ENCODE measurements at places on chromosomes 11 and 22.

DNA sequence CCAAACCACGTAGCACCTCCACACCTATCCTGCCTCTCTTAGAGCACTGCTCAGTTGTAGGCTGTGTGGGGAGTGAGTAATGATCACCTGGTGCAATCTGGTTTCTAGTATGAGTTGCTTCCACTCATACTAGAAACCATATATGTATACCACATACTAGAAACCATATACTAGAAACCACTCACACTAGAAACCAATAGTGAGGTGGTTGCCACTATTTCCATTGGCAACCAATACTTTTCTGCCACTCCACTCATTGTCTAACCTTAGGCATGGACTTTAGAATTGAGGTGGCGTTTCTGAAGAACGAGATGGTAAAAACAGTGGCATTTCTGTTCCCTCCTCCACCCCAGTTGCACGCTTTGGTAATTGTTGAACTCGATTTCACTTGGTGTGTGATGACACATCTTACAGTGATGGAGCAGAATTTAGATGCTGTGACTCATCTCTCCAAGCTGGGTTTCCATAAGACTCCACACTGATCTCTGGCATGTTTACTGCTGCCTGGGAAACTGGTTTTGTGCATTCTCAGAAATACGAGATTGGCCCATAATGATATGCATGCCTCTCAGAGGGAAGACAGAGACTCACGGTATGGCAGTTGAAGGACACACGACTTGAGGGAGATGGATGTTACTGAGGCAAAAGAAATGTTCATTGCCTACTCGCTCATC, 82.9 kb downstream of the KIRREL3 start:
- DNase-seq: no peak

DNA sequence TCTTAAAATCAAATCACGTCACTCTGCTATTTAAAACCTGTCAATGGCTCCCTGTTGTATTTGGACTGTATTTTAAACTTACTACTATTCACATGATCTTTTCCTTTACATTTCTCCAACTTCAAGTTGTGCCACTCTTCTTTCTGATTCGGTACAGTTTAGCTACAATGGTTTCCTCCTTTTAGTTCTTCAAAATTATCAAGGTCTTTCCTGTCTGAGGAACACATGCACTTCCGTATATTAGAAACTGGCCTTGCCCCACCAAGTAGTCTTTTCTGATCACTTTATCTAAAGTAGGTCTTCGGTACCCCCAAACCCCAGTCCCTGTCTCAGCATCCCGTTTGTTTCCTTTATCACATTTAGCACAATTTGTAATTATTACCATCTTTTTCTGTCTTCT, 81.8 kb downstream of the MTMR3 start:
- no peak for DNase-seq

DNA sequence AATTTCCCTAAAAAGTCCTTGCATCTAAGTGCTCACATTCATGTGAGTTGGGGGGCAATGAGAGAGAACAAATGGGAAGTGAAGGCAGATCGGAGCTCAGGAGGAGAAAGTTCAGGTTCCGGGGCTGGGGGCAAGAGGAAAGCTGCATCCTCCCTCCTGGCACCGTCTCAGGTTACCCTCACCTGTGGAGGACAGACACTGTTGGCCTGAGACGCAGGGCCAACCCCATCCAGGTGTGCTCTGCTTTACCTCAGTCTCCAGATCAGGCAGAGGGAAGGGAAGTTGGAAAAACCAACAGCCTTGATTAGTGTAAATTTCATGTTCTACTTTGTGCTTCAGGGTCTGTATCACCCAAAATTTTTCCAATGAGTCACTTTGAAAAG, 146.9 kb downstream of the TRIM29 start:
- no peak for DNase-seq

DNA sequence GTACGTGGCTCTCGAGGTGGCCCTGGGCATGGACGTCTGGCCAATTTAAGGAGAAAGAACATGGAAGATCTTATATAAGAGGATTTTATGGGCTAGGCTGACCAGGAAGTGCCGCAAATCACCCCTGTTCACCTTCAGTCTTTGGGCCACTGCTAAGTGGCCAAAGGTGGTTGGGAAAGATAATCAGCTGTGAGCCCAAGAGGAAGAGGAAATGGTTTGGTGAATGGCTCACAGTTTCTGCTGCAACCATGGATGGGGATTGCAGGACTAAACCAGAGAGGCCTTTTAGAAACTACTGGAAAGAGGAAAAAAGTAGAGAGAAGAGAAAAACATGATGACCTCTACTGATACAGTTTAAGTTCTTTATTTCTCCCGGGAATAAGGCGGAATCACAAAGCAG, 96.0 kb upstream of the ARHGAP20 start:
- DNase-seq: no peak

DNA sequence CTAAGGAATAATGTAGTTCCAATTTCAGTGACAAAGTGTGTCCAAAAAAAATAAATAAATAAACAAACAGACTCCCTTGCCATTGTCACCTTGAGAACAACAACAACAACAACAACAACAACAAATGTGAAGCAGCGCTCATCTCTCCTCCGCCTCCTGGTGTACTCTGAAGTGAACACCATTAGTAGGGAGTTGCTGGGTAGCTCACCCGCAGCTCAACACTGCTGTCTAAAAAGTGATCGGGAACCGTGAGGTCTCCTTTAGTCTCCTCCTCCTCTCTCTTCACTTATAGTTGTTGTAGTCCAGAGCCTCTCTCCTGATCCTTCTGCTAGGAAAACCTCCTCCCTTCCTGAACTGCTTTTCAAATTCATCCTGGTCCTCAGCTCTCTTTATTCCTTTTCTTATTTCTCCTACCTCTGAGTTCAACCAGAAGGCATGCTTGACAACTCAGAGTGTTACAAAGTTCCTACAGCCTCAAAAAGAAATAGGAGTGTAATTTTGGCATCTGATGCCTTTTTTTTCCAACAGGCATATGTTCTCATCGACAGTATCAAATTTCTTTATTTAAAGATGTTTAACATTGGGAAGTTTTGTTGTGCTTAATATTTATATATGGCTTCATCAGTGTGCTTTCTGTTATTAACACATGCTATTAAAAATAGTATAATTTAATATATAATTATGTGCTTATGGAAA, 215.1 kb downstream of the PGR start:
- DNase-seq: no peak

GRCh38 chr11:120231963-120232362, 8.0 kb upstream of the POU2F3 start:
- no peak for DNase-seq
